Left ventricle myocardium superior (tissue), 1 donor: ENCODE measurements at places on chromosomes 7 and 10. TPM values are rescaled to one million over a fixed set of nuclear protein-coding genes. Genes with fewer than 3 reads are reported as not detected.

DNA sequence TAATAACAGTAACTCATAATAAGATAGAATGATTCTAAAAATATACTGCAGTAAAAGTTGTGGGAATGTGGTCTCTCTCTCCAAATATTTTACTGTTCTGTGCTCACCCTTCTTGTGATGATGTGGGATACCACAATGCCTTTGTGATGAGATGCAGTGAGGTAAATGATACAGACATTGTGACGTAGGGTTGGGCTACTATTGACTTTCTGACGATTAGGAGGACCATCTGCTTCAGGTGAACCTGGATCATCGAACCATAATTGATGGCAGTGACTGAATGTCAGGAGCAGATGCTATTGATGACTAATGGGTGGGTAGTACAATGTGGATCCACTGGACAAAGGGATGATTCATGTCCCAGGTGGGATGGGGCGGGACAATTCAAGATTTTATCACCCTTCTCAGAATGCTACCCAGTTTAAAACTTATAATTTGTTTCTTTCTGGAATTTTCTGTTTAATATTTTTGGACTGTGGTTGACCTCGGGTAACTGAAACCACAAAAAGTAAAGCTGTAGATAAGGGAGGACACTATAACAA lies 73.9 kb upstream of the ARMC3 start:
- no peak for DNase-seq

Gene SLC13A1
- not detected for total RNA-seq

Gene CALN1
- total RNA-seq, result not detected

DNA sequence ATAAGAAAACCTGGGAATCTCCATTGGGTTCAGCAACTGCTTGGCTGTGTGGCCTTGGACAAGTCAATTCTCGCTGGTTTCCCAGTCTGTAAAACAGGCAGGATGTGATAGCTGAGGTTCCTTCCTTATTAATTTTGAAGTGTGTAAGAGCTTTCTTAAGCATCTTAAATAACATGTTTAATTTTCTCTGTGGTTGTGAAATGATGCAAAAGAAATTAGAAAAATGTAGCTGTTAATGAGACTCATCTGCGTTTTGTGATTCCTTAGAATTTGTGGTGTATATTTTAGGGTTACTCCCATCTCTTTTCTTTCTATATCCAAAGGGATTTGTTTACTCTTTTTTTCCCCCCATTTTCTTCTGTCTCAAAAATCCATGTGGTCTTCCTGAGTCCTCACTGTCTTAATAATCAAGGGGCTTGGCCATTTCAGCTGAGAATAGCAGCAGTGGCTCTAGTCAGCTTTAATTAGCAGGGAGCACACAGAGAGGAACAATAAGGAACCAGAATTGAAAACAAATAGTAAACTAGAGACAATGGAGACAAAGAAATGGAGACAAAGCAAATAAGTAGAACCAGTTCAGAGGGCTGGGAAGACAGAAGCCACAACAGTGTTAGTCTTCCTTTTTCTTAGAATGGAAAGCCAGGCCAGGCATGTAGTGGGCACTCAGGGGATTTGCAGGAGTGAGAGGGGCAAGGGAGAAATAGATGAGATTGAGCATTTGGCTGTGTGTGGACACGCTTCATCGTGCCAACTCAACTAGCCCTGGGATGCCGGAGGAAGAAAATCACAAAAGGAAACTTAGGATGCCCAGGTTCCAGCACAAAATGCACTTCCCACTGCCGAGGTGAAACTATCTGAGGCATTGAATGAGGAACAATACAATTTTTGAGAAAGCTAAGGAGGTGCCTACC lies 93.9 kb downstream of the CHN2 start:
- no peak for DNase-seq

DNA sequence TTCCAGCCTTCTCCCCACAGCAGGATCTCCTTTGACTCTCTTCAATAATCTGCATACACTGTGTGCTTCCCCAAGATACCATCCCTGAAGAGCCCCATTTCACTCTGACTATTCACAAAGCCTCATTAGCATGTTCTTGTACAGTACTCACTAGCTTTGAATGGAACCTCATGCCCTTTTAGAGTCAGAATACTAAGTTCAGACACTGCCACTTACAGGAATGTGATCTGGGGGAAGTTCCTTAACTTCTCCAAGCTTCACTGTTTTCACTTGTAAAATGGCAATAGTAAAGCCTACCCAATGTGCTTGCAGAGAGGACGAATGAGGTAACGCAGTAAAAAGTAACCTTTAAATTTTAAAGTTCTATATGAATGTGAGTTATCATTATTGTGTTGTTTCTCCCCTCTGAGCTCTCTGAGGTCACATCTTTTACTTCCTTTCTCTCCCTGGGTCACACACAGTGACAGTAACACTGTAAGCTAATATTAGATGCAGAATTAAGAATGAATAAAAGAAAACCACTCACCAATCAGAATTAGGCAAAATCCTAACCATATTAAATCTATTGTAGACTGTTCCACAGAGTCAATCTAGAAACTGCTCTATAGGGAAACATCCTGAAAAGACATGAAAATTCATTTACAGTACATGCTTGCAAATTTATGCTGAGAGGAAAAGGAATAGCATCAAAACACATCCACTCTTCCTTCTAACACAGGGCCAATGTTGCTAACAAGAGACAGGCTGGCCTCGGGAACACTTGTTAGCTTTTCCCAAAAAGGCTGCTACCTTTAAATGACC lies 64.2 kb upstream of the IL6 start:
- no peak for DNase-seq

Gene DOCK1
- total RNA-seq, result 16.3 TPM

DNA sequence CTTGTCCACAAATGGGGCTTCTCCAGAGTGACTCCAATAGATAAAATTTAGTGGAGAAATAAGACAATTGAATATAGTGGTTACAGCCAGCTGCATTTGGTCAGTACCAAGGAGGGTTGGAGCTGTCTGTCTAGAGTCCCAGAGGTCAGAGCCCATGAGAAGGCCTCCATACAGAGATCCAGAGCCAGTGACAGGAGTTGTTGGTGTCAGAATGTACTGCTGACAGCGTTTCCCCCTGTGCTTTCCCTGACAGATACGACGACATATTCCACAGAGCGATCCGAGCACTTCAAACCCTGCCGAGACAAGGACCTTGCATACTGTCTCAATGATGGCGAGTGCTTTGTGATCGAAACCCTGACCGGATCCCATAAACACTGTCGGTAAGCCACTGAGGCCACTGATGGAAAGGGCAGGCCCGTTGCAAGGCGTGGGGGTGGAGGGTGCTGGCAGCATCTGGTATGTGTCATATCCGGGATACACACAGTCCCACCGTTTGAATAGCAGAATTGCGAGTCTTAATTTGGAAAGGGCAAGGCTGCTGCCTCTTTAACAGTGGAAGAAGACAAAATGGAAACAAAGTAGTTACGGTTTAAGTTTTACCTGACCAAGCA lies 483.6 kb downstream of the NRG3 start:
- DNase-seq, result peak; percentile 55

- DNase-seq, result no peak
Measured at GRCh38 chr7:112159351-112159750, 46.8 kb downstream of the DOCK4 start.

DNA sequence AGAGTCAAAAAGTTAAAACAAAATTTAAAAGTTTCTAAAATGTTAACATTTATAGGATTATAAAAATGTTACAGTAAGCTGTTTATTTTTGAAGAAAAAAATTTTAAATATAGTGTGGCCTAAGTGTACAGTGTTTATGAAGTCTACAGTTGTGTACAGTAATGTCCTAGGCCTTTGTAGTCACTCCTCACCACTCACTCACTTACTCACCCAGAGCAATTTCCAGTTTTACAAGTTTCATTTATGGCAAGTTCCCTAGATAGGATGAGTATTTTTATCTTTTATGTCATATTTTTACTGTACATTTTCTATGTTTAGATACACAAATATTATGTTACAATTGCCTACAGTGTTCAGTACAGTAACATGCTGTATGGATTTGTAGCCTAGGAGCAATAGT lies 419.9 kb downstream of the ARL4A start:
- DNase-seq, result no peak

Gene CTAGE15
- 0.15 TPM for total RNA-seq

GRCh38 chr10:1667392-1667791 lies 69.9 kb downstream of the ADARB2 start:
- no peak for DNase-seq

GRCh38 chr7:140903741-140904480 lies 20.8 kb downstream of the BRAF start:
- DNase-seq, result no peak

Gene SGCE
- total RNA-seq, result 17.4 TPM

- DNase-seq, result no peak
Measured at GRCh38 chr10:110803830-110804338, 67.8 kb upstream of the PDCD4 start.

DNA sequence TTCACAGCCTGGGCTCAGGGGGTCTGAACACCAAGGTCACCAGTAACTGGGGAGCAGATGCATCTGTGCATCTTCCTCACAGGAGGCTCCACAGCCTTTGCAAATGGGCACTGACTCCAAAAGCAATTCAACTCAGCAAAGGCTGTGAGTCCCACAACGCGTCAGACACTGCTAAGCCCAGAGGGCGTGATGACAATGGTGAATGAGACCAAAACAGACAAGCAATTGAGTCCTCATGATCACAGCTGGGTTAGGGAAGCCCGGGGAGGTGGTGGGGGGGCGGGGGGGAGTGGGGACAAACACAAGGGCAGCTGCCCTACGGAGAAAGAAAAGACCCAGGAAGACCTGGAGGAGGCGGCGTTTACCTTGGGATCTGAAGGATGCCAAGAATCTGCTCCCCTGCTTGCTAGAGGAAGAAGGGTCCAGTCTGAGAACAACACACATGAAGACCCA lies 61.6 kb upstream of the RNF32 start:
- no peak for DNase-seq

DNA sequence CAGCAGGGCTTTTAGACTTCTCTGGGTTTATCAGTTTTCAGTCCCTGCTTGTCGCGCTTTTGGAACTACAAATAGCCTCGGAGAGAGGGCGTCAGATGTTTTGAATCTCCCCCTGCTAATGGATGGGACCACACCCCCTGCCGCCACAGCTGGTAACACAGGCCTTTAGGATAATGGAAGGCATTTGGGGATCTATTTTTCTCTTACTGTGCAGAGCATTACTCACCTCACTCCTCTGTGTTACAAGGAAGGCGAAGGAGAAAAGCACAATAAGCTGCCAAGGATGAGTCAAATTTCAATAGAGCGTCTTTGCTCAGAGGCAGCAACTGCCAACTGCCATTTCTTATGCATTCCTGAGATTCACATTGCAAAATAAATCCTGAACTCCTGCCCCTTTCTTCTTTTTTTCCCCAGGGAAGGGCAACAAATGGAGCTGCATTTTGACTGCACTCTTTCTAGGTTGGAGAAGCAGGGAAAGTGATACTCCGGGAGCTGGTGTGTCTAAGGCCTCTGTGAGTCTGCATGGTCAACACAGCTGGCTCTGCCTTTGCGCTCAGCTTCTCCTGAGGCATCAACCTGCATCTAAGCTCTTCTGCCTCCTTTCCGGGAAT lies 31.5 kb upstream of the SMNDC1 start:
- DNase-seq, result no peak

Gene PHF14
- 16.4 TPM for total RNA-seq

DNA sequence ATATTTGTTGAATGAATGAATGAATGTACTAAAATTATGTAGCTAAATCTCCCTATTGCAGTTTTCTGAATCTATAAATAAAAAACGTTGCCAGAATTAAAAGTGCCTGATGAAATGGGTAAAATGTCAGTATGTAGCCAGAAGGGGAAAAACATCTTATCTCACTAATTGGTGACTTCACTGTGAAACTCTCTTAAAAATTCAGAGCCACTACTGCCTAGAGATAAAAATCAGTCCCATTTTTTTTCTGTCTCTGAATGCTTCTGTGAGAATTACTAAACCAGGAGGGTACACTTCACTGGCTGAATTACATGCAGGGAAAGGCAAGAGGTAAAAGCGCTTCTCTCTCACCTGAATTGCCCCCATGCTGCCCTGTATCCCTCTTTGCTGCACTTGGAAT lies 69.6 kb upstream of the HPS1 start:
- no peak for DNase-seq

Gene GRM8
- not detected for total RNA-seq

Gene RRP12
- total RNA-seq, result 11.6 TPM

Gene PTPN20
- 15.7 TPM for total RNA-seq

- no peak for DNase-seq
Measured at GRCh38 chr10:101827919-101828600, 9.8 kb upstream of the OGA start.

Gene PLCE1
- 4.6 TPM for total RNA-seq

- DNase-seq, result no peak
Measured at GRCh38 chr7:107907790-107908189, 16.8 kb downstream of the DLD start.

DNA sequence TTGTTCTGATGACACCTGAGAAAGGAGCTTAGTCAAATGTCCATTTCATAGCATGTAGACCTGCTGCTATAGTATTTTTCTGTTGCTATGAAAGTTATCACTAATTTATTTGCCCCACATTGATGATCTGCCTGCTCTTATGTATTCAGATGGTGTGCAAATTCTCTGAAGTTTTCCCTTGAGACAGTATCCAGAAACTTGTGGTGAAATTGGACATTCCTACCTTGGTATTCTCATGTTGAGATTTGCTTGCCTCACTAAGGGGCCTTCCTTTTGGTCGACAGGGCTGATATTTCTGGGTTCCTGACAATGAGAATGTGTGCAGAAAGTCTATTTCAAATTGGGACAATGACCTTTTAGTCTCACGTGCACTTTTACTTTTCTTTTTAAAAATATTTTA lies 253.2 kb upstream of the FZD8 start:
- no peak for DNase-seq

DNA sequence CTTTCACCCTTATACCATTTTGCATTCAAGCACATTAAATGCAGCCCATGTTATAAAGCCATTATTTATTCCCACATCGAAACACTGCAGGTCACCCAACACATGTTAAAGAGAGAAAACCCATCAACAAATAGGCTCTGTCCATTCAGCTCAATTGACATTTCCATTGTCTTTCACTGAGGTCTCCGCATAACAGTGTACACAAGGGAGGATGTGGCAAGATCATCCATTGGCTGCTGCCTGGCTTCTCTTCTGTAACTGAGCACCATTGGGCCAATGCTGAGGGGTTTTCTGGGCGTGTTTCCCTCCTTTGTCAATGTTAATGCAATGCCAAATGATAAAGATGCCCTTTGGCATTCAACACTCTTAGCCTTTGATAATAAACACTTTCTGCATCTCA lies 278.1 kb upstream of the SP4 start:
- no peak for DNase-seq
